Activated CD8-positive, alpha-beta memory T cell treated with anti-CD3 and anti-CD28 coated beads, Interleukin-2, amount 50 U/mL, for 4 hours (primary cell): ENCODE measurements at places on chromosomes 16 and 17.

DNA sequence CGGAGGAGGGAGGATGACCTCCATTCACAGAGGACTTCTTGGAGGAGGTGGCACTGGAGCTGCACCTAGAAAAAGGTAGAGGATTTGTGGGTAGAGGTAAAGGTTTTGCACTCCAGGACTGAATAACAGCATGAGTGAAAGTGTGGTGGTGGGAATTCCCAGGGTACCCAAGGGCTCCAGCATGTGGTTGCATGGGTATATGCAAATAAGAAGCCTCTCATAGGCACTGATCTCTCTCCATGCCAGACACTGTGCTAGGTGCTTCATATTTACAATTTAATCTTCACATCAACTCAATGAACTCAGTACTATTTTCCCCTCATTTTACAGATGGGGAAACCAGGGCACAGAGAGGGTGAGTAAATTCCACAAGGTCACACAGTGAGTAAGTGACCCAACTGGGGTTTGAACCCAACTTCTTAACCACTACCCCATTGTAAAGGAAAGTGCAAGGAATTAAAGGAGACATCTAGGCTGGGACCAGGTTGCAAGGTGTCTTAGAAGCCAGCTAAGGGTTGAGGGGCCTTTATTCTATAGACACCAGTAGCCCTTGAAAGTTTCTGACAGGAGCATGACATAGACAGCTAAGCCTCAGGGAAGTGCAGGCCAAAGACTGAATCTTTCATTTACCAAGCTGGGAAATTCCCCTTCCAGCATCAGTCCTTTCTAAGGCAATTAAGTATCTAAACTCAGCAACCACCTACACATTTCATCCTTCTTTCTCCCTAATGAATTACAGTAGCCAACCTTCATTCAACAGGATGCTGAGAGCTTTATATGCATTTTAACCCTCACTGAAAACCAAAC lies 21.3 kb downstream of the SCNN1B start:
- DNase-seq: no peak

- DNase-seq: no peak
Measured at GRCh38 chr17:52648995-52649394, 490.5 kb upstream of the CA10 start.

- no peak for DNase-seq
Measured at GRCh38 chr17:74243013-74243755, 29.8 kb downstream of the TTYH2 start.

- DNase-seq: no peak
Measured at GRCh38 chr16:76052725-76053124, 224.5 kb upstream of the CNTNAP4 start.

GRCh38 chr16:10128397-10129258 lies 53.6 kb downstream of the GRIN2A start:
- no peak for DNase-seq

DNA sequence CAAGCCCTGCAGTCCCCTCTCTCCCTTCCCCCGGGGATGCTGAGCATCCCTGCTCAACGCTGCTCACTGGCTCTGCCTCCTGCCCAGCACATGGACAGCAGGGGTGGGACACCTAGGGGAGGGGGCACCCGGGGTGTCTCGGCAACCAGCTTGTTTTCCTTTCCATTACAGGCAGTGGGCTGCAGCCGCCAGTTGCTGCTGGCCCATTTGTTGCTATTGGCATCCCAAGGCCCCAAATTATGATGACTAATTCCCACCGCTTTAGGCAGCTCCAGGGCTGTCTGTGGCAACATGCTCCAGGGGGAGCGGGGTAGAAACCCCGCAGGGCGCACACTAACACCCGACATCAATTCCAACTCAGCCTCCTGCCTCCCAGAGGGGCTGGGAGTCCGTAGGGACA lies 4.9 kb downstream of the SDK2 start:
- no peak for DNase-seq

GRCh38 chr16:17224879-17225281 lies 245.9 kb downstream of the XYLT1 start:
- DNase-seq: no peak

GRCh38 chr17:1043601-1044251 lies 46.8 kb downstream of the TIMM22 start:
- no peak for DNase-seq

- DNase-seq: no peak
Measured at GRCh38 chr16:73000020-73000906, 47.7 kb downstream of the ZFHX3 start.

- DNase-seq: no peak
Measured at GRCh38 chr17:77148940-77149510, 8.3 kb downstream of the SEC14L1 start.

DNA sequence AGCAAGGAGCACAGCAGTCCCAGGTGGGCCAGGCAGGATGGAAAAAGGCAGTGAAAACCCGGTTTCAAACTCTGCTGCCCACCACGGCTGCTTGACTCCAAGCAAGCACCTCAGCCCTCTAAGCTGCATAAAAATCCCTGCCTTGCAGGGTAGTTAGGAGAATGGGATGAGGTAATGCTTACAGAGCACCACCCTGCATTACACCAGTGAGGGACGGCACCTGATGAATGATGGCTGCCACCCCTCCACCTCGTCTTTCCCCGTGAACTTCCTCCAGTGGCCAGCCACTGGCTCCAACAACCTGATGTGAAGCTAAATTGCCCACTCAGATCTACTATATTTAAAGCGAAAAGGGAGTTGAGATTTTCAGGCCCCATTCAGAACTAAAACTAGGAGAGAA lies 21.3 kb downstream of the MIEF2 start:
- DNase-seq: no peak

GRCh38 chr16:68290450-68290849 lies 20.3 kb downstream of the SLC7A6OS start:
- DNase-seq: no peak

DNA sequence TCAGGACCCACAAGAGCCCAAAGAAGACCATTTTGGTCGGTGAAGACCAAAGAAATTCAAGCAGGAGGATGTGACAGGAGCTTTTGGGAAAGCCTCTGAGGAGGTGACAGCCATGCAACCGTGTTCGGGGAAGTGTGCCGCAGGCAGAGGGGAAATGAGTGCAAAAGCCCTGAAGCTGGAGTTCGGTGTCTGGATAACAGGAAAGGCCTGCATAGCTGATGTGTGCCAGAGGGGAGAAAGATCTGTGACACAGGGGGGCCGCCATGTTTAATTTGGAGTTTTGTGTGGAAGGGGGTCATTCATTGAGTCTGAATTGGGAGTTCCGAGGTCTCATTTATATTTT lies 870 bp upstream of the ZC3H7A start:
- no peak for DNase-seq

- no peak for DNase-seq
Measured at GRCh38 chr17:61464130-61464842, 12.1 kb downstream of the TBX4 start.

- no peak for DNase-seq
Measured at GRCh38 chr16:10665166-10665565, 29.6 kb downstream of the TEKT5 start.

- no peak for DNase-seq
Measured at GRCh38 chr17:21024024-21024423, 18.8 kb downstream of the USP22 start.

GRCh38 chr16:22664561-22664997 lies 149.4 kb upstream of the HS3ST2 start:
- DNase-seq: no peak
